Tibial nerve (tissue), 4 donors: ENCODE measurements at places on chromosomes 11 and 22. TPM values are rescaled to one million over a fixed set of nuclear protein-coding genes. Genes with fewer than 3 reads are reported as not detected.

DNA sequence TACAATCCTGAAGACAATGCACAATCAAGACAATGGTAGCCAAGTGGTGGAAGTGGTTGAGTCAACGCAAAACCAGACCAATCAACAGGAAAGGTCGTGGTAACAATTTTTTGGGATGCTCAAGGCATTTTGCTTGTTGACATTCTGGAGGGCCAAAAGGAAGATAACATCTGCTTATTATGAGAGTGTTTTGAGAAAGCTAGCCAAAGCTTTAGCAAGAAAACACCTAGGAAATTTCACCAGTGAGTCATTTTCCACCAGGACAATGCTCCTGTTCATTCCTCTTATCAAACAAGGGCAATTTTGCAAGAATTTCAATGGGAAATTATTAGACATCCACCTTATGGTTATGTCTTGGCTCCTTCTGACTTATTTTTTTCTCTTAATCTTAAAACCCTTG lies 1932.2 kb upstream of the RAG2 start:
- no peak for DNase-seq

DNA sequence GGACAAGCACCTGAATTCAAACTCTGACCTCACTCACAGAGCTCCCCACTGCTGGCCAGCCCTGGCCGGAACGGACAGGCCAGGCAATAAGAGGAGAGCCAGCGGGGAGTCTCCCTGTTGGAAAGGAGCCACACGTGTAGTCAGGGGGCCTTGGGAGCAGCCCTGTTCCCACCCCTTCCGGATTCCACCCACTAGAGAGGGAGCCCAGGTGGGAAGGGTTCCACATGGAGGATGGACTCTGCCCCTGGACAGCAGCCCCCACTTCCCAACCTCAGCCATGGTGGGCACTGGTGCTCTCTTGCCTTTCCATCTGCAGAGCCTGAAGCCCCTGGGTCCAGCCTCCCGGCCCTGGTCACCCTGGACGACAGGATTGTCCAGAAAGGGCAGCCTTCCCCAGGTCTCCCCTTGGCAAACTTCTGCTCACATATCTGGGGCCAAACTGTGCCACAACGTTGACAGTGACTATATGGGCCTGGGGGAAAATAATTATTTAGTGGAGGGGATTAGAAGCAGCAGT lies 7.5 kb upstream of the APOBEC3A start:
- no peak for DNase-seq

- DNase-seq, result no peak
Measured at GRCh38 chr11:117823294-117823945, 1.1 kb downstream of the FXYD2 start.

GRCh38 chr22:43811777-43812148 lies 342 bp downstream of the EFCAB6 start:
- no peak for DNase-seq

- no peak for DNase-seq
Measured at GRCh38 chr11:69650832-69651344, 9.9 kb downstream of the CCND1 start.

DNA sequence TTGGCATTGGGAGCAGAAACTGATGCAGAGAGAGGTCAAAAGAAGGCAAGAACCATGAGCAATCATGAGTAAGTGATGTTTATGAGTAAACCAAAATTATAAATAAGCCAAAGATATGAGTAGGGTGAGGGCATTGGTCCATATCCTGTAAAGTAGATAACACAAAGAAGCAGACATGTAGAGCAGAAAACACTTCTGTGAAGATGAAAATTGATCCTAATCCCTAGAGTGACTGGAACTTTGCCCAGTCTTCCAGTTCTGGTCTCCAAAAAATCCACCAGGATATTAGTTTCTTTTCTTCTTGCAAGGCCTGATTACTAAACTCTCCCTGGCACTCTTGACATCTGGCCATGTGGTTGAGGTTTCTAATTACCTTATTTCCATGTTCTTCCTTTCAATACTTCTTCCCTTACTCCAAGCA lies 13.7 kb upstream of the DRD2 start:
- DNase-seq, result no peak

The ANO5 gene
- 1.1 TPM for total RNA-seq

- peak; percentile 36 for DNase-seq
Measured at GRCh38 chr11:113505541-113506375, 30.6 kb upstream of the DRD2 start.

- no peak for DNase-seq
Measured at GRCh38 chr11:75239531-75240290, 863 bp upstream of the TPBGL start.

GRCh38 chr22:45656577-45656976 lies 15.1 kb upstream of the ATXN10 start:
- DNase-seq, result no peak

GRCh38 chr11:120338107-120338933 lies 2.1 kb downstream of the ARHGEF12 start:
- no peak for DNase-seq

GRCh38 chr11:89163686-89164085 lies 14.0 kb upstream of the TYR start:
- DNase-seq, result no peak

DNA sequence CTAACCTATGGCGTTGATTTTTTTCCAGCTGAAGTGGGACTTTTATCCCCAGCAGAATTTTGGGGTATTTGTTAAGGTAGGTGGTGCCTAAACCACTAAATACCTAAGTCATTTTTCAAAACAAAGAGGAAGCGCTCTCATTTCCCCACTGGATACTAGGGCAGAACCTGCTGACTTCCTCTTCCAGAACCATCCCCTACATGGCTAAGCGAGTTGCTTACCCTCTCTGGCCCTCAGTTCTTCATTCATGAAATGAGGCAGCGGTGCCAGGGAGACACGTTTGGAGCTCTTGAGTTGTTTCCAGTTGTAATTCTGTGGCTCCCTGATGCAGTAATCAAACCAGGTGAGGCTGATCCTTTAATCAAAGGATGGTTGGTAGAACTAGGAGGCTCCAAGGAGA lies 10.0 kb upstream of the MTMR3 start:
- no peak for DNase-seq

DNA sequence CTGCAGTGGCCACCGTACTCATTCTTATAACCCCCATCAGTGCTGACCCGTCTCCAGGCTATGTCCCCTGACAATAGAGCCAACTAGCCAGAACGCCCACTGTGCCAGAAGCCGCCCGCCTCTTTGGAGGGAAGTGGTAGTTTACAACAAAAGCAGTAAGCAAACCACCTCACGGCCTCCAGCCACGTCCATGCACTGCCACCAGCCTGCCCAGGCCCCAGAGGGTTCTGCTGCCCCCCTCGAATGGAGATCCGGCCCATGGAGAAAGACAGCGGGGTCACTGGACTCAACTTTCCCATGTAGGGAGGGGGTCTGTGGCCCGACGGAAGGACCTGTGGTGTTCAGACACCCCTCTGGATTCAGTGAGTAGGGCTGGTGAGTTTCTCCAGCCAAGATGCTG lies 340.3 kb downstream of the CTTN start:
- DNase-seq, result no peak

The OR5A1 gene
- total RNA-seq, result not detected

The FOLR2 gene
- 27.8 TPM for total RNA-seq

- no peak for DNase-seq
Measured at GRCh38 chr22:37746366-37747079, 49.7 kb downstream of the TRIOBP start.
